Thymus (tissue), 14 donors: ENCODE measurements at places on chromosomes 4 and X. TPM values are rescaled to one million over a fixed set of nuclear protein-coding genes. Genes with fewer than 3 reads are reported as not detected.

- no peak overlapping the region for H3K27ac ChIP-seq
- H3K4me3 ChIP-seq, result no peak overlapping the region
- H3K36me3 ChIP-seq, result no peaks in the 10 kb centered on the region
- H3K4me1 ChIP-seq, result no peaks in the 10 kb centered on the region
- no peaks in the 10 kb centered on the region for H3K27me3 ChIP-seq
- no peak for DNase-seq
Observed at GRCh38 chr4:123783151-123783790, 386.7 kb downstream of the SPRY1 start.

DNA sequence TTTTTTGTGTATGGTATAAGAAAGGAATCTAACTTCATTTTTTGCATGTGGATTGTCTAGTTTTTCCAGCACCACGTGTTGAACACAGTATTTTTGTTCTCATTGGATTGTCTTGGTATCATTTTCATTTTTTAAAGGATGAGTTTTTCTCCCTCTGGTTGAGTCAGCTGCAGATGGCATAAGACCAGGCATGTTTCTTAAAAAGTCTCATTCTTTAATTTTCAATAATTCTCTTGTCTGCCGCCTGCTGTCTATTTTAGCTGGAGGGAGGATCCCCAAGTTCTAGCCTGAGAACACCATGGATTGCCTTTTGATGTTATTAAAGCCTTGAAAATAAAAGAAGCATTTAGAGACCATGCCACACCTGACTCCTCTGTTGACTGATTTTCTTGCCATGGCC is 263.8 kb downstream of the ARHGAP24 start:
- no peak overlapping the region for H3K4me3 ChIP-seq
- H3K27ac ChIP-seq, result no peak overlapping the region
- no peaks in the 10 kb centered on the region for H3K36me3 ChIP-seq
- no peak for DNase-seq
- peaks cover 2% of the 10 kb centered on the region for H3K4me1 ChIP-seq

GRCh38 chrX:68895341-68895755 is 66.5 kb downstream of the EFNB1 start:
- H3K4me1 ChIP-seq, result peaks cover 16% of the 10 kb centered on the region
- no peak overlapping the region for H3K4me3 ChIP-seq
- no peaks in the 10 kb centered on the region for H3K27me3 ChIP-seq
- no peaks in the 10 kb centered on the region for H3K36me3 ChIP-seq

- peaks cover 6% of the 10 kb centered on the region for H3K27me3 ChIP-seq
- H3K4me3 ChIP-seq, result no peak overlapping the region
- no peaks in the 10 kb centered on the region for H3K36me3 ChIP-seq
- DNase-seq, result no peak
- no peaks in the 10 kb centered on the region for H3K4me1 ChIP-seq
Observed at GRCh38 chr4:26080870-26081628, 167.0 kb downstream of the SMIM20 start.

DNA sequence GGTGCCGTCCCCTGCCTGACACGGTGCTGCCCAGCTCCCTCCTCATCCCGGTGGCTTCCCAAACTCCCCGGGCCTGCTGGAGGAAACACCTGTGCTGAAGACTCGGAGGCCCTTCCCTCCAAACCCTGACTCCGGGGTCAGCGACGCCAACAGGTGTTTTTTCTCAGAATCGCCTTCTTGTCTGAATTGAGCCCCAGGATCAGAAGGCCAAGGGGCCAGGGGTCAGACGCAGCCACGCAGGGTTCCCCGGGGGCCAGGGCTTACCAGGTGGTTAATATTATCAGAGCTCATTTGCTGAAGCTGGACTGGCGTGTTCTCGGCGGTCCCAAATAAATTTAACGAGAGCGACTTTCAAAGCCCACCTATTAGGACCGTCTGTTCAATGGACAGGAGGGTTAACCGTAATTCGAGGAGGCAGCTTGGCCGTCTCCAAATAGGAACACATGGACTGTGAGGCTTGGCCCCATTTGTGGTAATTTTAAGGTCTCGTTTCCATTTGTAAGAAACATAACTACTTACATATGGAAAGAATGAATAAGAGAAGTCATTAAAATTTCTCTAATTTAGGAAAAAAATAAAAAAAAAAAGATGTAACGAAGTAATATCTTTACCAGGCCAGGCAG is 239.3 kb downstream of the CRLF2 start:
- no peaks in the 10 kb centered on the region for H3K27me3 ChIP-seq
- no peak overlapping the region for H3K27ac ChIP-seq
- DNase-seq, result no peak

The BTC gene
- polyA plus RNA-seq, result 1.0 TPM

DNA sequence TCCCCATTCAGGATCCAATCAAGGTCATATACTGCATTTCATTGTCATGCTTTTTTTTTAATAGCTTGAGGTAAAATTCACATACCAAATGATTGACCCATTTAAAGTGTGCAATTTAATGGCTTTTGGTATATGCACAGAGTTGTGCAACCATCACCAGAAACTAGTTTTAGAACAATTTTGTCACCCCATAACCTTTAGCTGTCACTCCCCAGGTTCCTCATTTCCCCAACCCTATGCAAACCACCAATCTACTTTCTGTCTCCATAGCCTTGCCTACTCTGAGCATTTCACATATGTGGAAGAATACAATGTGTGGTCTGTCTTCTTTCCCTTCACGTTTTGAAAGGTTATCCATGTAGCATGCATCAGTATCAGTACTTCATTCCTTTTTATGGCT is 1.4 kb upstream of the SMAD1 start:
- no peak overlapping the region for H3K27ac ChIP-seq
- H3K4me3 ChIP-seq, result no peak overlapping the region
- no peaks in the 10 kb centered on the region for H3K36me3 ChIP-seq
- H3K27me3 ChIP-seq, result no peaks in the 10 kb centered on the region
- DNase-seq, result no peak
- H3K4me1 ChIP-seq, result no peaks in the 10 kb centered on the region

DNA sequence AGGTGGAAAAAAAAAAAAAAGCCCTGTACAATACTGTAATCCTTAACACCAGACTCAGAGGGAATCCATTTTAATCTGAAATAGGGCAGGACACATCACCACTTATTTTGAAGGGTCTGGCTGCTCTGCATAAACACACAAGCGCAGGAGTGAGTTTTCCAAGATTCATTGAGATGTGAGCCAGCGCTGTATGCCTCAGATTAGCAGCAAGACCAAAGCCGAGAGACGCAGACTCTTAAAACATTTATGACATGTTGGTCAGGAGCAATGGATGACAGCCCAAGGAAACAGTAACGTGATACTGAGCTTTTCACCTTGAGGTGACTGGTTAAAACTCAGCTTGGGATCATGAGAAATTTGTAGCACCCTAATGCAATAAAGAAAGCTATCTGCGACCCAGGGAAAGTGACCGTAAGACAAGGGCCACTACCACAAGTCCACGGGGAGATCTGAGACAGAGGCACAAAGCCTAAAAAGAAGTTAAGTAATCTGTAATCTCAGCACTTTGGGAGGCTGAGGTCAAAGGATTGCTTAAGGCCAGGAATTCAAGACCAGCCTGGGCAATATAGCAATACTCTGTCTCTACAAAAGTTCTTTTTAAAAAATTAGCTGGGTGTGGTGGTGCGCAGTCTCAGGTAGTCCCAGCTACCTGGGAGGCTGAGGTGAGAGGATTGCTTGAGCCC is 210.6 kb downstream of the COL25A1 start:
- H3K27ac ChIP-seq, result no peak overlapping the region
- no peaks in the 10 kb centered on the region for H3K36me3 ChIP-seq
- no peak overlapping the region for H3K4me3 ChIP-seq
- H3K27me3 ChIP-seq, result no peaks in the 10 kb centered on the region
- DNase-seq, result no peak

DNA sequence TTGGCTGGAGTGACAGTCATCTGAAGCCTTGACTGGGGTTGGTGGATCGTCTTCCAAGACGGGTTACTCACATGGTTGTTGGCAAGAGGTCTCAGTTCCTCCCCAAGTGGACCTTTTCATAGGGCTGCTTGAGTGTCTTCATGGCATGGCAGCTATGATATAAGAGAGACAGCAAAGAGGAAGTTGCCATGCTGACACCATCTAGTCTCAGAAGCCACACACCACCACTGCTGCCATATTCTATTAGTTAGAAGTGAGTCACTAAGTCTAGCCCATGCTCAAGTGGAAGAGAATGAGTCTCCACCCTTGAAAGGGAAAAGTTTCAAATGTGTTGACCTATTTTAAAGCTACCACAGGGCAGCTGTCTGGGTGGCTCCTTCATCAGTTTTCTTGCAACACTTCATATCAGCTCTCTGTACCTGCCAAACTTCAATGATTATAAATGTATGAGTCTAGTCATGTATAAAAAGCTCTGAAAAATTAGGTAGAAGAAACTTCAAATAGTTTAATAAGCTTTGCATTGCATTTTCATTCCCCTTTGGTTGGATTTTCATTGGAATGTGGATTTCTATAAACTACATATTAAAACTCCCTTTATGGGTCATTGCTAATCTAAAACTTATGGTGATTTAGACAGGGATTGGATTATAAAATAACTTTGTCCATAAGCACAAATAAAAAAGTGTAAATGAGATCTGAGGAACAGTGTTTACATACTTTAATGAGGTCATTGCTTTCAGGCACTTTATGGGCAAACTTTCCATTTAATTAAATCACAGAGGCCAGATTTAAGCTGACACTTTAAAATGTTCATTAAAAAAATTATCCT is 68.0 kb upstream of the ATXN3L start:
- no peaks in the 10 kb centered on the region for H3K27me3 ChIP-seq
- DNase-seq, result no peak
- H3K27ac ChIP-seq, result no peak overlapping the region
- no peaks in the 10 kb centered on the region for H3K4me1 ChIP-seq
- no peak overlapping the region for H3K4me3 ChIP-seq

DNA sequence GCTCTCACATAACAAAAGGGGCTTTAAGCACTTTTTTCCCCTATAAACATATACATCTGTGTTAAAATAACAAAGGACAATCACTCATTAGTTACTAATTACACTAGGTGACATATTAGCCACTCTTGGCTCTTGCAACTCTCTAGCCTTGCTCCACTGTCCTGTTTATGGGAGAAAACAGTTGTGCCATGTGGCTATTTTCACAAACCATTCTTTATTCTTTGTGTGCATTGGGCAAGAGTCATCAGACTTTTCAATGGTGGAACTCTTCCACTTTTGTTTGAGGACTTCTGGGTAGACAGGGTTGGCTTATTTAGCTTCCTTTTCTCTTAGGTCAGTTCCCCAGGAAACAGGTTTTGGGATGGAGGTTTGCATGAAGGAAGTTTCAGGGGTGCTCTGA is 16.0 kb upstream of the FAM149A start:
- H3K27me3 ChIP-seq, result no peaks in the 10 kb centered on the region
- no peak overlapping the region for H3K27ac ChIP-seq
- H3K4me1 ChIP-seq, result no peaks in the 10 kb centered on the region
- no peak for DNase-seq
- H3K36me3 ChIP-seq, result no peaks in the 10 kb centered on the region

- no peaks in the 10 kb centered on the region for H3K36me3 ChIP-seq
- DNase-seq, result no peak
- H3K4me3 ChIP-seq, result no peak overlapping the region
- no peaks in the 10 kb centered on the region for H3K4me1 ChIP-seq
Observed at GRCh38 chr4:52199574-52200338, 148.7 kb downstream of the SPATA18 start.

The GBA3 gene
- 0.37 TPM for polyA plus RNA-seq

The APLN gene
- 0.32 TPM for polyA plus RNA-seq

The VCX2 gene
- polyA plus RNA-seq, result not detected

The RTL5 gene
- polyA plus RNA-seq, result 0.96 TPM

DNA sequence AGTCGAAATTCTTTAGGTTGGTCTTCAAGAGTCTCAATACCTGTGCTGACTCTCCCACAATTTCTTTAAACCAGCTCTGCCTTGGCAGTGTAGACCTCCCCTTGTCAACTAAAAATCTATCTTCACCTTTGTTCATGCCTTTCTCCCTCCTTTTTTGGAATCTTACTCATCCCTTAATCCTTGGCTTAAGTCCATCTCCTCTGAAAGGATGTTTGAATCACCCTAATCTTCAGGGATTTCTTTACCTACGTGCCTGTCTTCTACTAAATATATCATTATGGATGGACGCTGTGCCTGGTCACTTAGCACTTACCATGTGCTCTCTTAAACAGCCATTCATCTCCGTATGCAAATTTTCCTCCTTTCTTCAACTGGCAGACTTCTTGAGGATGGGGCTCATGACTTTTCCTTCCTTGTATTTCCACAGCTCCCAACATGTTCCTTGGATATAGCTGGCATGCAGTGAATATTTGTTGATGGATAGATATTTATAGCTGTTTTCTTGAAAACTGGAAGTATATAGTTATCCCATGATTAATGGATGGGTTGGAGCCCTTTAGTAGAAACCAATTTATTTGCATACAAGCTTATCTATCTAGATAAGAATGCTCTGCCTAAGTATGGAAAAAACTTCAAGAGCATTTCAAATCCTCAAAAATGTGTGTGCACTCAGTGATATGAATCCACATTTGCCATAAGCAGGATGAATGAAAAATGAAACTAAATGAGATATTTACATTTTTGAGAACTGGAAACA is 166.6 kb downstream of the SPRY1 start:
- H3K27me3 ChIP-seq, result no peaks in the 10 kb centered on the region
- no peaks in the 10 kb centered on the region for H3K36me3 ChIP-seq
- no peaks in the 10 kb centered on the region for H3K4me1 ChIP-seq
- no peak for DNase-seq
- H3K27ac ChIP-seq, result no peak overlapping the region

DNA sequence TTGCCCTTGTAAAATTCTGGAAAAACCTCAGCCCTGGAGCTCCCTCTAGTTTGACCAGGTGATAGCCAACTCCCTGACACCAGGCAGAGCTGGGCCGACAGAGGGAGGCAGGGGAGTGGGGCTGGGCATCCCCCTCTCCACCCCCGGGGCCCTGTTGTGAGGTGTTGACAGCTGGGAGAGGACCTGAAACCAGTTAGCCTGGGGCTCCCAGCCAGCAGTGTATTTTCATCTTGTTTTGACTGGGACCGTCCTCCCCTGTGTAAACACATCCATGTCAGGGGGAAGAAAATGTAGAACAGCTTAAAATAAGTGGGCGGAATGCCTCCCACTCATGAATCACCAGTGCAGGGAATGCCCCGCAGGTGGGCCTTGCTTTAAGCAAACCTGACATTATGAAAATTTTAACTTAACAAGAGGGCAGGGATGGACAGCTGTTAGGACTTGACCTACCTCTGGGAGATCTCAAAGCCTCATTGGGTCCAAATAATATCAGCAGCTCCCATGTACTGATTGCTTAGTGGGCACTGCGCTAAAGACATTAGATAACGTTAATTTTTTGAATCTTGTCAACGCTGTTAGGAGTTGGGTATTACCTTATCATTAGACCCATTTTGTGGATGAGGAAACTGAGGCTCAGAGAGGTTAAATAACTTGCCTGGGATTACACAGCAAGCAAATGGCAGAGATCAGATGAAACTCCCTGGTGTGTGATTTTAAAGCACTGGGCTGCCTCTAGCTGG is 45.9 kb downstream of the TSC22D3 start:
- H3K36me3 ChIP-seq, result no peaks in the 10 kb centered on the region
- DNase-seq, result no peak
- no peak overlapping the region for H3K27ac ChIP-seq
- H3K4me1 ChIP-seq, result peaks cover 5% of the 10 kb centered on the region

DNA sequence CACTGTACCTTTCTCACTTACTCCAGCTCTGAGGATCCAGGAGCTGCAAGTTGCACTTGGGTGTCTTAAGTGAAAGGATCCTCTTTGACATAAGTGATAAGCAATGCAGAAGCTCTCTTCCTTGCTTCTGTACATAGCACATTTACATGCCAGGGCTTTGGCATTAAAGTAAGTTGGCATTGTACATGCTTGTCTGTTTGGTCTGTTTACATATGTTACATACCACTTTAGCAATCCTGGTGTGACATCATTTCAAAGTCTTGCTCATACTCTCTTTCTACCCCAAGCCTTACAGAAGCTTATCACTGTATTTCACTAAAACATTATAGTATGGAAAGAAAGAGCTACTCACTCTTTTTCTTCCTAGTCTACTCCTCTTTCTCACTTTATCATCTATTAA is 2548.3 kb downstream of the ARAP2 start:
- no peaks in the 10 kb centered on the region for H3K4me1 ChIP-seq
- H3K27ac ChIP-seq, result no peak overlapping the region
- DNase-seq, result no peak
- no peaks in the 10 kb centered on the region for H3K27me3 ChIP-seq
